ENCODE measurements at places on chromosomes 5 and 9. TPM values are rescaled to one million over a fixed set of nuclear protein-coding genes. Genes with fewer than 3 reads are reported as not detected.

Gene ELAVL2
- not detected for total RNA-seq

Gene SLC34A3
- not detected for total RNA-seq

Gene CWC27
- 27.2 TPM for total RNA-seq

Gene CCT5
- 270 TPM for total RNA-seq

Gene FOXD1
- total RNA-seq: 0.20 TPM

Gene LMBRD2
- 13.4 TPM for total RNA-seq

Gene PRELID1
- 190 TPM for total RNA-seq

Gene SLC46A2
- total RNA-seq: not detected

Gene BHMT2
- not detected for total RNA-seq

Gene KLHL3
- 3.8 TPM for total RNA-seq

Gene AMBP
- total RNA-seq: not detected

Gene NUTM2G
- total RNA-seq: not detected

Gene SLC36A3
- total RNA-seq: not detected

Gene ATP10B
- not detected for total RNA-seq

Gene GDNF
- total RNA-seq: not detected

Gene RGS7BP
- total RNA-seq: not detected

Gene NKD2
- total RNA-seq: 4.3 TPM

Gene DPYSL3
- total RNA-seq: 0.20 TPM

Gene EXD3
- 8.7 TPM for total RNA-seq

Gene WDR5
- 37.2 TPM for total RNA-seq

Gene GABRA1
- total RNA-seq: not detected

Gene ATP6V1G1
- 92.5 TPM for total RNA-seq

Gene LECT2
- total RNA-seq: not detected

Gene GNA14
- not detected for total RNA-seq

Gene C9orf85
- 9.2 TPM for total RNA-seq

Gene CYSRT1
- total RNA-seq: 0.27 TPM

Gene PCDHB16
- total RNA-seq: not detected

Gene MEIKIN
- not detected for total RNA-seq

Gene FOXI1
- total RNA-seq: not detected

Gene SAXO1
- not detected for total RNA-seq

Gene TPPP
- total RNA-seq: not detected

Gene CORO2A
- 3.9 TPM for total RNA-seq

Gene UGT3A1
- not detected for total RNA-seq

Gene DND1
- 3.9 TPM for total RNA-seq

Gene CAMSAP1
- 25.2 TPM for total RNA-seq

Gene IGIP
- total RNA-seq: 3.9 TPM

Gene C5orf52
- not detected for total RNA-seq

Gene PPP3R2
- not detected for total RNA-seq

Gene PPP2R2B
- total RNA-seq: 1.3 TPM

Gene SPAG8
- total RNA-seq: 0.96 TPM

Gene LCN2
- total RNA-seq: not detected

Gene OR1L6
- not detected for total RNA-seq

Gene PRLR
- not detected for total RNA-seq

Gene SPATA31A3
- not detected for total RNA-seq

Gene PCDHGA1
- total RNA-seq: 0.17 TPM

Gene IL9
- 0.51 TPM for total RNA-seq

Gene SV2C
- 0.07 TPM for total RNA-seq

Gene IL13
- total RNA-seq: 130 TPM

Gene DNM1
- 0.49 TPM for total RNA-seq

Gene SHROOM1
- total RNA-seq: 4.2 TPM

Gene PROP1
- total RNA-seq: not detected

Gene CEL
- 1.8 TPM for total RNA-seq

Gene RFK
- total RNA-seq: 19.9 TPM

Gene UTP15
- total RNA-seq: 32.1 TPM

Gene SPRY4
- total RNA-seq: 0.90 TPM
